ENCODE measurements at places on chromosomes 12 and 14. TPM values are rescaled to one million over a fixed set of nuclear protein-coding genes. Genes with fewer than 3 reads are reported as not detected.
A peak's percentile ranks its signal among the peaks of the same experiment; 100 is the strongest.

DNA sequence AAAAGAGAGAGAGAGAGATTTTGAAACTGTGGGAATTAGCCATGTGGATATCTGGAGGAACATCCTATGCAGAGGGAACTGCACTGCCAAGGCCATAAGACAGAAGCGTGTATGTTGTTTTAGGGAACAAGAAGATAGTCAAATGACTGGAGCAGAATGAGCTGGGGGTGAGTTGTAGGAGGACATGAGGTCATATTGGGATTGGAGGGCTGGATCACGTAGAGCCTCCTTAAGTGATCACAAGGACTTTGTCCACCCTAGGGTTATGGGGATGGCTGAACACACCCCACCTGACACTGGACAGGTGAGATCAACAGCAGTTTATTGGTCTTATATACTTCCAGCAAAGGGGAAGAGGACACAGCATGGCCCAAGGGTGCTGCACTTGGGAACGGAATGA lies 8.2 kb upstream of the CGRRF1 start:
- DNase-seq: no peak

GRCh38 chr14:65229748-65230728 lies 127.7 kb upstream of the MAX start:
- peak; percentile 75 for DNase-seq

DNA sequence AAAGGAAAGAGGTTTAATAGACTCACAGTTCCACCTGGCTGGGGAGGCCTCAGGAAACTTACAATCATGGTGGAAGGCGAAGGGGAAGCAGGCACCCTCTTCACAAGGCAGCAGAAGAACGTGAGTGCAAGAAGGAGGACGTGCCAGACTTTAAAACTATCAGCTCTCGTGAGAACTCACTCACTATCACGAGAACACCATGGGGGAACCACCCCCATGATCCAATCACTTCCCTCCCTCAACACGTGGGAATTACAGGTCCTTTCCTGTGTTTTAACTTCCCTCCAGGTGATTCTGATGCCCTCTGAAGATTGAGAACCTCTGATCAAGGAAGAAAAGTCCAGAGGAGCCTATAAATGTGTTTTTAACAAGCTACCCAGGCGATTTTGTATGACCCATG lies 358.7 kb downstream of the MED13L start:
- DNase-seq: no peak

SP1 gene
- polyA plus RNA-seq: 33.2 TPM

DNA sequence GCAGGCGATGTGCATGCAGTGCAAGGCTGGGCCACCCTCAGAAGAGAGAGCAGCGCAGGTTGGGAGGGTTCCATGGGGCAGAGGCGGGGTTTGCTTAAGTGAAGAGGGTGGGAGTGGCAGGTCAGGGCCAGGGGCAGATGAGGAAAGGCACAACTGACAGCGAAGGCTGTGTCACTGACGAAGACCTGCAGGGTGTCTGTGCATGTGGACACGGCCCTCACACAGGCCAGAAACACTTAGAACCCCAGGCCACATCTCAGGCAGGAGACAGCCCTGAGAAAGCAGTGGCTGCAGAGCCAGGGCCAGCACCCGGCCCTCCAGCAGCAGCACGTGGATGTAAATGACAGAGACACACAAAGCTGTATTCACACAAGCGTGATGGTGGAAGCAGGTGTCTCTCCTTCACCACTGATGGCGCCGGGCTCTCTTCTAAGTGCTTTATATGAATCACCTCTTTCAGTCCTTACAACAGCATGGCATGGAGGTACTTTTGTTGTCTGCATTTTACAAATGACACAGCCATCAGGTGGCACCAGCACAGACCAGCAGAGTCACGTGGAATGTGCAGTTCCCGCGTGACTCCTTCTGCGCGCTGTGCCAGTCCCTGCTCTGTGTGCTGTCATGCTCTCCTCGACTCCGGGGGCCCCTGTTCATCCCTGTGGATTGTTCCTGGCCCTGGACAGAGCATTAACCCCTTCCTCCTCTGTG lies 54.6 kb downstream of the TSPAN11 start:
- DNase-seq: no peak

GRCh38 chr12:28975564-28976340 lies 173.3 kb upstream of the FAR2 start:
- DNase-seq: no peak

DNA sequence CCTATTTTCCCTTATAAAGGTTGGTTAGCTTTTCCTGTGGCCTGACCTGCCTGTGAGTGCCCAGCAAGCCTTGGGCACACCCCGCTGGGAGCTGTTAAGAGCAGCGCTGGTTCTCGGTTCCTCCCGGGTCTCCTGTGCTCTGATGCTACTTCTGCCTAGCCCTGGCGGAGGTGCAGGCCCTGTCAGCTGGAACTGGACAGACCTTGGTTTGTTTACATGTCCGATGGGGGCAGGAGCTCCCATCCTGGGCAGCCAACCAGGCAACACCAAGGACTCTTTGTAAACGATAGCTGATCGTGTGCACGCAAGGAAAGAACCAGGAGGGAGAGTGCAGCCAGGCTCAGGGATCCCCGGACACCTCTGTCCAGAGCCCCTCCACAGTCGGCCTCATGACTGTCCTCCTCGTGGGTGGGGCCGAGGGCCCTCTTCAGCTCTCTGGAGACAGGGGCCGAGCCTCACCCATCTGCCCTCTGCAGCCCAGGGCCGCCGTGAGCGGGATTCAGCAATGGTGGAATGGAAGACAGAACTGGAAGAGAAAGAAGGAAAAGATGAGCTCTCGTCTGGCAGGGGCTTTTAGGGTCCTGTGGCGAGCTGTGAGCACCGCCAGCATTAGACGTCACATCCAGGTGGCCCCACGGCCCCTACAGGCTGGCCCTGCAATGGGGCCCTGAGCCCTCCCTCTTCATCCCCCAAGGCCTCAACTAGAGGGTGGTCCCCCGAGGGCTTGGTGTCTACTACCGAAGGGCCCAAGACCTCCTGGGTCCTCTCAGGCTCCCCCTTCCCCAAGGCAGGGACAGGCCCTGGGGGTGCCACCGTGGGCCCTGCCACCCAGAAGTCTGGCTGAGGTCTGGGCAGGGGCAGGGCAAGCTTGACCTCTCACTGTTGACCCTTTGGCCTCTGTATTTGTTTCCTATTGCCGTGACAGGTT lies 12.3 kb downstream of the TNFAIP2 start:
- DNase-seq: no peak

SOAT2 gene
- not detected for polyA plus RNA-seq

GRCh38 chr14:102057480-102058114 lies 29.2 kb downstream of the HSP90AA1 start:
- DNase-seq: no peak

SERPINA10 gene
- polyA plus RNA-seq: not detected

RNASE3 gene
- polyA plus RNA-seq: not detected

GRCh38 chr14:32005628-32006027 lies 71.5 kb upstream of the ARHGAP5 start:
- no peak for DNase-seq

- no peak for DNase-seq
Measured at GRCh38 chr14:36662543-36663403, 1.1 kb downstream of the PAX9 start.

BDKRB2 gene
- polyA plus RNA-seq: 0.22 TPM

DNA sequence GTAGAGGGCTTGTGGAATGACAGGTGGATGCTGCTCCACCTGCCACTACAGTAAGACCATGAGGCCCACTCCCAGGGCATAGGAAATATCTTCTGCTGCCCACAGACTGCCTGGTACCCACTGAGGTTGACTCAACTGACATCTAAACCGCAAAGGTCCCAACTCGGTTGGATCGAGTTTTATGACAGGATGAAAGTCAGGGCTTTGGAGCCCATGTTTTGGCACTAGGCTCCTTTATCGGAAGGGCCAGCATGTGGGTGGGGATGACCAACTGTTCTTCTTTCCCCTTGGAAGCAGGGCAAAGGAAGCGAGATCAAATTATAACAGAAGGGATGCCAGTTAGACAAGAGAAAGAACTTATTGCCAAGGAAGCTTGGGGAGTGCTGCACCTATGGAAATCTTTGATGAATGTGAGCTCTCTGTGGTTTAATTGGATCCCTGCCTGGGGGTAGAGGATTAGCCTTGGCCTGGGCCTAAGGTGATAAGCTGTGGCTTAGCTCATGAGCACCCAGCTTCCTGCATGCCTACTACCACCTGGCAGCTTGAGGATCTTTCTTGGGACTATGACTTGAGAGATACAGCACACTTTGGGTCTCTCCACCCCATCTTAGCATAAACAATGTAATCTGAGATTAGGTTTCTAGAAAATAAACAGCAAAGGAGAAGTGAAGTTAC lies 121.8 kb downstream of the KCNA5 start:
- no peak for DNase-seq

GRCh38 chr12:67855103-67855502 lies 134.1 kb upstream of the IFNG-AS1 start:
- DNase-seq: no peak

- DNase-seq: no peak
Measured at GRCh38 chr12:115402443-115403180, 718.6 kb upstream of the TBX3 start.

ATXN2 gene
- 55.6 TPM for polyA plus RNA-seq

- no peak for DNase-seq
Measured at GRCh38 chr12:49133014-49133413, 1.8 kb upstream of the TUBA1B start.

MMP17 gene
- 2.7 TPM for polyA plus RNA-seq

DNA sequence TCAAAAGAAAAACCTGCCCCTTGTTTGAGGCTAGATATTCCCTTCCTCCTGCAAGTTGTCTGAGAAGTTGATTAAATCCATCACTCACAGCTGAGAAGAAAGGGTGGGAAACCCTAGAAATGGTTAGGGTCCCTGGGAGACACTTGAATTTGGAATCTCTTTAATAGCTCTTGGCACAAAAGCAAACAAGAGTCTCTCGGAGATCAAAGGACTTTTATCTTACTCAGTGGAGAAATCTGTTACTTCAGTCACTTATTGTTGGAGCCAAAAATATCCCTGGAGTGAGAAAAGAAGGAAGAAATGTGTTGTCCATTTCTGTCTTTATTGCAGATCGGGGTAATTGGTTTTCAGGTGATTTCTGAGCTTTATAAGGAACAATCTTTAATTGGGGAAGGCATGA lies 47.0 kb downstream of the TMEM132C start:
- no peak for DNase-seq

DNA sequence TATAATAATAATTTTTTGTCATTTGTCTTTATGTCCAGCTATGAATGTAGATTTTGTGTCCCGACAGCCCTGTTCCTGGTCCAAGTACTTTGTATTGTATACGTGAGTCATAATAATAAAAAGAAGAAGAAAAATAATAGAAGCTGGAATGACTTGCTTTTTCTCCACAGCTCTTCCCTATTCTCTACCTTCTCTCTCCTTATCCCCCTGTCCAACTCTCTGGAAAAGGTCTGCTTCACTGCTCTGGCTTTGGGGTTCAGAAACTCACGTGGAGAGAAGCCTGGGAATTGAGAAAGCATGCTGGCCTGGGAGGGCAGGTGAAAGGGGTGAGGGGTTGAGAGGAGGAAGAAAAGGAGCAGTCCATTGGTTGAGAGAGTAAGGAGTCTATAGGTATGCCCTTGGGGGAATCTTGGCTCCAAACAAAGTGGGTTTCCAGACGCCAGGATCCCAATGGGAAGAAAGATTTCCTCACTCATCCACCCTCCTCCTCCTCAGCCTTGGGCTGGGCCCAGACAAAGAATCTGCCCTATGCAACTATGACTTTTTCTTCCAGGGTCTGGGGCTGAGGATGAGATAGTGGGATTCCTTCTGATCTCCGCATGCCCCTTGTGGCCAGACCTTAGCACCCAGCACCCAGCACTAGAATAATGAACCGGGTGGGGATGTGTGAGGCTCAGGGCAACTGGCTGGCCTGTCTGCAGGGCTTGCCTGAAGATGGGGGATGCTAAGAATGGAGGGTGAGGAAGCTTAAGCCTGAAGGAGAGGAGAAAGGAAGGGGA lies 4.0 kb downstream of the HOXC8 start:
- DNase-seq: no peak

- DNase-seq: peak; percentile 2
Measured at GRCh38 chr12:54173066-54173726, 15.6 kb downstream of the SMUG1 start.

GRCh38 chr12:113002155-113002554 lies 23.8 kb downstream of the OAS2 start:
- no peak for DNase-seq

- no peak for DNase-seq
Measured at GRCh38 chr14:64955297-64955696, 12.8 kb upstream of the GPX2 start.

CACNA1C gene
- not detected for polyA plus RNA-seq

- DNase-seq: no peak
Measured at GRCh38 chr14:55065411-55065810, 14.0 kb downstream of the MAPK1IP1L start.

All from endothelial cell of umbilical vein (primary cell).